Stimulated activated CD4-positive, alpha-beta T cell treated with anti-CD3 and anti-CD28 coated beads, TNF-alpha, amount 100 ng/mL, for 1 hour (primary cell): ENCODE measurements at places on chromosomes 7 and 10.

DNA sequence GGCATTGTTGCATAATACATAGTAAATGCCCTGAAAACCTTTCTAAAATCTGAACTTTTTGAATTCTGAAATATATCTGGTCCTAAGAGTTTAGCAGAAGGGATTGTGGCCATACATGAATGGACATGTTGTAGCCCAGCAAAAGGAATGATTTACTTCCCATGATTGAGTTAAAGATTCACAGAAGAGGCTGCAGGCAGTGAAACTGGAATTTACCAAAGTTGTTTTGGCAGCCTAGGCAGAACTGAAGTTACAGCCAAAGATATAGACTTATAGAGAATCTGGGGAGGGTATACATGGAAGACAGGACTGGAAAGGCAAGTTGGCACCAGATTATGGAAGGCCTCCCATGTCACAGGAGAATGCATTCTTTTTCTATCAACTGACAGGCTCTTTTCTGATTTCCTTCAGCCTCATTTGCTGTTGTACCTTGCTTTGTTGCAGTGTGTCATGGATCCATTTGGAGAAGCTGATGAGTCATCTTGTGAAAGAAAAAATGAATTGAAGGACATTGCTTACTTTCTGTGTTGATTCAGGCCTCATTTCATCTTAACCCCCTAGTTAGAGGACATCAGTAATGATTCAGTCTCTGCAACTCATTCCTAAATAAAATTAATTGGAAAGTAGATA lies 356.2 kb upstream of the LRGUK start:
- DNase-seq, result no peak

GRCh38 chr7:140605337-140605736 lies 35.3 kb downstream of the DENND2A start:
- DNase-seq, result no peak

DNA sequence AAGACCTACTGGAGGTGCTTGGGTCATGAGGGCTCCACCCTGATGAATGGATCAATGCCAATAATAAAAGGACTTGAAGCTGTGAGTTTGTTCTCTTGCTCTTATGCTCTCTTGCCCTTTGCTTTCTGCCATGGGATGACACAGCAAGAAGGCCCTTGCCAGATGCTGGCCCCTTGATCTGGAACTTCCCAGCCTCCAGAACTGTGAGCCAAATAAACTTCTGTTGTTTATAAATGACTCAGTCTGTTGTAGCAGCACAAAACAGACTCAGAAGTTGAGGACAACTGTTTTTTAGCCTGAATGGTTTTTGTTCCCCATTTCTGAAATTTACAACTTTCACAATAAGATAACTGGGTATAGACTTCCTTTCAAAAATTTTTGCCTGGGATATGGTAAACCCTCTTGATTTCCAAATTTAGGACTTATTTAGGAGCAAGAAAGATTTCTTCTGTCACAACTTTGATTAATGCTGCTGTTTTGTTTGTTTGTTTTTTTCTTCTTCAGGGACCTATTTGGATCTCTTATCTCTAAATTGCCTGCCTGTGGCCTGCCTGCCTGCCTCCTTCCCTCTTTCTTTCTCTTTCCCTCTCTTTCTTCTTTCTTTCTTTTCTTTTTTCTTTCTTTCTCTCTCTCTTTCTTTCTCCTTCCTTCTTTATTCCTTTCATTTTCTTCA lies 12.1 kb downstream of the ENTPD1 start:
- no peak for DNase-seq

GRCh38 chr10:11406746-11407145 lies 204.7 kb downstream of the USP6NL start:
- no peak for DNase-seq

DNA sequence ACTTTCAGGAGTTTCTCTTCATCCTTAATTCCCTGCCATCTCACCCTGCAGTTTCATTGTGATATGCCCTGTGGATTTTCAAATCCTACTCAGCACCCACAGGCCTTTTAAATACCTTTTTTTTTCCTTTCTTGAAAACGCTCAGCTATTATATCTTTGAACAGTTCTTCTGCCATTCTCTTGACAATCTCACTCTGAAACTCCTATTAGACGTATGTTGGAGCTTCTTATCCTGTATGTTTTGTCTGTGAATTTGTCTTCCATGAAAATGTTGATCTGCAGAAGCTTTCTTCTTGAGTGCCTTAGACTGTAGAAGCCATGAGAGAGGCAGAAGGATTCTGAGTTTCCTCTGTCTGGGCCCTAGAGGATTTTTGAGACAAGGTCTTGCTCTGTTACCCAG lies 18.9 kb upstream of the YAE1 start:
- no peak for DNase-seq

- no peak for DNase-seq
Observed at GRCh38 chr7:108109221-108109908, 20.8 kb downstream of the LAMB4 start.

- no peak for DNase-seq
Observed at GRCh38 chr7:46007194-46007593, 86.1 kb upstream of the IGFBP3 start.

GRCh38 chr10:119302172-119302571 lies 94.8 kb downstream of the GRK5 start:
- no peak for DNase-seq

DNA sequence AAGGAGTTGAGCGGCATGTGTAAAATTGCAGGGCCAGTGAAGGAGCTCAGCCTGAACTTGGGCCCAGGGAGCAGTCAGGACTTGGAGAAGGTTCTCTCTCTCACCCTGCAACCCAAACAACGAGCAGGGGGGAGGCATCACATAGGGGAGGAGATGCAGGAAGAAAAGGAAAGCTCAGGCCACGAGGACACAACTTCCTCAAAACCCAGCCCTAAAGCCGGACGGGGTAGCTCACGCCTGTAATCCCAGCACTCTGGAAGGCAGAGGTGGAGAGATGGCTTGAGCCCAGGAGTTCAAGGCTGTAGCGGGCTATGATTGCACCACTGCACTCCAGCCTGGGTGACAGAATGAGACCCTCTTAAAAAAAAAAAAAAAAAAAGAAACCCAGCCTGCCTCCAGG lies 629.1 kb downstream of the PARD3 start:
- no peak for DNase-seq

GRCh38 chr7:139768249-139768824 lies 9.5 kb downstream of the HIPK2 start:
- DNase-seq, result no peak

GRCh38 chr7:75842836-75843446 lies 29.3 kb upstream of the CCL24 start:
- DNase-seq, result no peak

DNA sequence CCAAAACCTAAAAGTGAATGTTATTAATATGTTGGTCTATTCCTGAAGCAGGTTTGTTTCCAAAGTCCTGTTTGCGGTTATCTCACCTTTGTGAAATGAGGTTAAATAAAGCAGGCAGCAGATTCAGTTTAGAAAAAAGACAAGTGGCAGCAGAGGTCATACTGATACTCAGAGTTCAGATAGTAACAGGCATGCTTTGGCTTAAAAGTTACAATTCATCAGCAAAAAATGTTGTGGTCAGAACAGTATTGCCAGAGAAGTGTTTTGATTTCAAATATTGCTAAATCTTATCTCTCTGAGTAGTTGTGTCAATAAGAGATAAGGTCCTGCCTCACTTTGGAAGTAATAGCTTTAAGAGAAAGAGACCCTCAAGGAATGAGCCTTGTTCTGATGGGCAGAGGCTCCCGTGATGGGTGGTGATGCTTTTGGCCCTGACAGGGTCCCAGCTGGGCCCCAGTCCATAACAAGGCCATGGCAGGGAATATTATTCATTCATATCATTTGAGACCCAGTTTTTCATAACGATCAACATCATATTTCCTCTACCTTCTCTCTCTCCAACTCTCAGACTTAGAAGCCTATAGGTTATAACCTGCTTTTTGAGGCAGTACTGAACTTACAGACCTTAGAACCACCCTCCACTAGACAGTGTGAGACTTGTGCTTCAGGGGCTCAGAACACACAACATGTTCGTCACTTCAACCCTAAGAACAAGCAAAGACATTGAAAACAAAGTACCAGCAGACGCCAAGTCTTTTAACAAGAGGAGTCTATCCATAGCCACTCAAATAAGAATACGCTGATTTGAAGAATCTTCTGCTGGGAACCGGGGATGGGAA lies 58.5 kb upstream of the AHR start:
- DNase-seq, result no peak

- no peak for DNase-seq
Observed at GRCh38 chr7:159147687-159148086, 3.0 kb upstream of the VIPR2 start.

- DNase-seq, result no peak
Observed at GRCh38 chr10:89163265-89163995, 43.7 kb downstream of the CH25H start.

DNA sequence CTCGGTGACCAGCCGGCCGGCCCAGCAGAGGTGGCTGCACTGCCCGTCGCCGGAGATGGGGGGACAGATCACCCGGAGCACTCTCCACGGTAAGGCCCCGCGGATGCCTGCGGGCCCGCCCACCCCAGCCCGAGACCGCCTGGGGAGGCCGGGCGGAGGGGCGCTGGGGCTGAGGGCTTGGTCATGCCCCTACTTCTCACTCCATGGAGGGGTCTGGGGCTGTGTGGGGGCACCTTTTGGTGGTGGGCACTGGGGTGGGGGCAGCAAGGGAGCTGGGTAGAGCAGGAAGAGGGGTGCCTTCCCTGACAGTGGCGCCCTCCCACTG lies 61.8 kb downstream of the NEURL1 start:
- no peak for DNase-seq

GRCh38 chr7:34038816-34039470 lies 133.6 kb downstream of the BMPER start:
- no peak for DNase-seq

GRCh38 chr10:63257778-63258177 lies 124.7 kb downstream of the NRBF2 start:
- DNase-seq, result no peak

- no peak for DNase-seq
Observed at GRCh38 chr10:103193820-103194529, 903 bp upstream of the NT5C2 start.

- no peak for DNase-seq
Observed at GRCh38 chr10:125409756-125410155, 249.4 kb upstream of the CTBP2 start.

- no peak for DNase-seq
Observed at GRCh38 chr7:65404020-65404419, 30.4 kb downstream of the ZNF92 start.

GRCh38 chr10:26857991-26858706 lies 2.6 kb downstream of the ABI1 start:
- no peak for DNase-seq
